ENCODE measurements at places on chromosomes 1 and 21.
A peak's percentile ranks its signal among the peaks of the same experiment; 100 is the strongest.

- DNase-seq = no peak
These were observed 625.8 kb downstream of the BRINP3 start for GRCh38 chr1:189851806-189852367.

GRCh38 chr1:151187205-151187604 lies 2.8 kb downstream of the VPS72 start:
- peak; percentile 87 for DNase-seq

DNA sequence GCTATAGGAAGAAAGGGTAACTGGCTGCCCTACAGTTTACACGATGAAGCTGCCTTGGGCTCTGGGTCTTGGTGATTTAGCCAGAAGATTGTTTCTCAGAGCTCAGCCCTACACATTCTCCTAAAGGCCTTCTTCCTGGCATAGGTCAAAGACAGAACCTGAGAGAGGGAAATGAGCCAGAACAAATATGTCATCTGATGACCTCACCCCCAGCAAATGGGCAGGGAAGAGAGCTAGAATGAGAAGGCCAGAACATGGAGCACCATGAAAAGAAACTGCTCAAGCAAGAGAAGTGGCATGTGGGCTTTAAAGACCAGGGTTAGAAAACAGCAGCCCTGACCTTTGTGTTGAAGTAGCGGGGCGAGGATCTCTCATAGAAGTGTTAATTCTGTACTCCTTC lies 5.5 kb upstream of the ILDR2 start:
- no peak for DNase-seq

- DNase-seq = no peak
These were observed 36.8 kb upstream of the AHCYL1 start for GRCh38 chr1:109947582-109948284.

GRCh38 chr1:2014741-2015735 lies 4.1 kb upstream of the GABRD start:
- DNase-seq = no peak

- DNase-seq = no peak
These were observed 38.4 kb downstream of the F3 start for GRCh38 chr1:94503153-94503552.
